Right lung (tissue), 10 donors: ENCODE measurements at places on chromosomes 11 and 22. TPM values are rescaled to one million over a fixed set of nuclear protein-coding genes. Genes with fewer than 3 reads are reported as not detected.

- DNase-seq: no peak
These were observed 15.1 kb downstream of the SPTBN2 start for GRCh38 chr11:66713746-66714480.

DNA sequence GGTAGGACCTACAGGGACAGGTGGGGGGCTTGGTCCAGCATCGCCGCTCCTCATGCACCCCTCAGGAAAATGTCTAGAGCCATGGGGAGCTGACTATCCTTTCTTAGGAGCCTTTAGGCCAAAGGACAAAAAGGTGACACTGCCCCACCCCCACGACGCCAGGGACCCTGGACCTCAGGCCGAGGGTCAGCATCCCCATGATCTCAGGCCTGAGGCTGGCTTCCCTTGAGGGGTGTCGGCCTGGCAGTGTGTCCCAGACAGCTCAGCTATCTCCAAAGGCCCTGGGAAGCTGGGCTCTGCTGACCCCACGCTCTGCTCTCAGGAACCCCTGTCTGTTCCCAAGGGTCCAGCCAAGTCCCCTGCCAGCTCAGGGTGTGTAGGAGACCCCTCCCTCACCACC is 16.3 kb downstream of the MRGPRG start:
- no peak for DNase-seq

DNA sequence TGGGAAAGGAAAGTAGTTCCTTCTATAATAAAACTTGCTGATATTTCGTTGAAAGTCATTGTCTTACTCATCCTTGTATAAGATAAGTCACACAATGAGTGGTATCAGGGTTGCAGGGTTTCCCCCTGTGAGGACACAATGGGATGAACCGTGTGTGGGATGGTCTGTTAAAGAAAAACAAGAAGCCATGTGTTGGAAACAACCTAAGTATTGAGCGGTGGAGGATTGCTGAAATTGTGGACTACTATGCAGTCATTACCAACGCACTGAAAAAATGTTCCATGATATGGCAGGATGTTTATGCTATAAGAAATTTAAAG is 28.6 kb downstream of the PTPRJ start:
- DNase-seq: no peak

The ZNF70 gene
- polyA plus RNA-seq: 7.0 TPM

The MYBPC3 gene
- not detected for polyA plus RNA-seq

The RRP7A gene
- polyA plus RNA-seq: 29.5 TPM
